Renal cortex interstitium (tissue), 15 donors: ENCODE measurements at places on chromosomes 2 and 18.

DNA sequence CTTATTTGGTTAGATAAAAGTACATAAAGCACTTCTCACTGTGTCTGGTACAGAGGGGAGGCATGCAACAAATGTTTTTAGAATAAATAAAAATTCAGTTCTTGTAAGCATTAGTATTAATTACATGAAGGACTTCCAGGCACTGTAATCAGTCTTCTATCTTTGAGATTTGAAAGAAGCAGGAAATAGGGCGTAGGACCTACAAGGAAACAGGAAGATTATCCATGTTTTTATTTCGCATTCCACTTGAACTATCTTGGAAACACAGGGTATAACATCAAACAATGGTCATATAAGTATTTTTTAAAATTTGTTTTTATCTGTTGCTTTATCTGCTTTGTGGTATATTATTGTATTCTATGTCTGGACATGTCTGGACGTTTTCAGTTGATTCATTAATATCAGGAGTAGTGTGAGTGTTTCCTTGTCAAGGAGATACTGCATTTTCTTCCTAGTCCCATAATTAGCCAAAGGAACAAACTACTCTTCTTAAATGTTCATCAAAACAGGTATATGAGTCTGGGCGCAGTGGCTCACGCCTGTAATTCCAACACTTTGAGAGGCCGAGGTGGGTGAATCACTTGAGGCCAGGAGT, 32.5 kb downstream of the BMPR2 start:
- DNase-seq, result no peak

DNA sequence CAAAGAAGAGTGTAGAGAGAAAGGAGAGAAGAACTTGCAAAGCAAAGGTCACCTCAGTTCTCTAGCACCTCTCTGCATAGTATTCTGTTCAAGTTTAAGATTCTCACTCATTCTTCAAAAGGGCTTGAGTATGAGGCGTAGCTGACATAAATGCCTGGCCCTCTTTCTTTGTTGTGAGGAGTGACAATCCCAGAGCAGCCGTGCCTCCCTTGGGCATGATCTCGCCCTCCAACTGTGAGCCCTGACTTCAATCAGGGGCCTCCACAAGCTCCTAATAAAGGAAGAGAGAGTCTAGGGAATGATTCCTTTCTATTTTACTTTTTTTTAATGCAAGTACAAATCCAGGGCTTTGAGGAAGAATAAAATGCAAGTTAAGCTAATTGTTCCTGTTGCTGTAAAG, 402.7 kb downstream of the LRP1B start:
- DNase-seq, result no peak

- no peak for DNase-seq
These were observed 63.5 kb upstream of the FZD7 start for GRCh38 chr2:201969938-201970785.

DNA sequence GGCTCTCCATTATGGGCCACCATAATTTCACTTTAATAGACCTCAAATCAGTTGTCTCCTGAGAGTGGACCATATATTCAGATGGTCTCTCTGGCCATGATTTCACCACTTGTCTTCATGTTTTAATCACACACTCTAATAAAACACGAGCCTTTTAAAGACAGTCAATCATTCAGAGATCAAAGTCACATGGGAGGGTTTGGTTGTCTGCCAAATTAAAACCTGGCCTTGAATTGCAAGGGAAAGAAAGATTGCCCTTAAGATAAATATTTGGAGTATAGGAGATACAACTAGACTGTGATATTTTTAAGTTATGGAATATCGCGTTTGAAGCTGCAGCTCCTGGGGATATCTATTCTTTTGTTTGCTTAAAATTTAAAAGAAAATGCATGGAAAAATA, 377.8 kb upstream of the DDX18 start:
- DNase-seq, result no peak

- no peak for DNase-seq
These were observed 243.9 kb downstream of the PRKCE start for GRCh38 chr2:45895241-45895861.

- no peak for DNase-seq
These were observed 205 bp downstream of the TET3 start for GRCh38 chr2:73984922-73985307.

DNA sequence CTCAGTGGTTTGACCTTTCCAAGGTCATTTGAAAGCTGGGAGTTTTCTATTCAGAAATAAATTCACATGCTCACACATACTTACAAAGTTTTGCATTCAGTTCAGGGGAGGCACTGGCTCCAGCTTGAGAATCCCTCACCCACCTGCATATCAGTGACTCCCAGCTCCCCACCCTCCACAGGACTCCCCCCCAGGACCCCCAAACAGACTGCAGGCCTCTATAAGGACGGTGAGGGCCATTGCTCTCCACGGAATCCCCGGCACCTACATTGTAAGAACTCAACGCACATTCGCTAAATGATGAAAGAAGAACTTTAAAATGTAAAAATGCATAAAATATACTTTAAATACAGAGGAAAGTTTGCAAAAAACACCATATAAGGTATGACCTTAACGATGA, 97.2 kb upstream of the TEX51 start:
- no peak for DNase-seq

GRCh38 chr2:8529706-8530277, 152.1 kb upstream of the ID2 start:
- no peak for DNase-seq

- no peak for DNase-seq
These were observed 119.9 kb downstream of the OSR1 start for GRCh38 chr2:19238440-19239060.

- DNase-seq, result no peak
These were observed 367.8 kb downstream of the LRRTM1 start for GRCh38 chr2:79936715-79937114.

DNA sequence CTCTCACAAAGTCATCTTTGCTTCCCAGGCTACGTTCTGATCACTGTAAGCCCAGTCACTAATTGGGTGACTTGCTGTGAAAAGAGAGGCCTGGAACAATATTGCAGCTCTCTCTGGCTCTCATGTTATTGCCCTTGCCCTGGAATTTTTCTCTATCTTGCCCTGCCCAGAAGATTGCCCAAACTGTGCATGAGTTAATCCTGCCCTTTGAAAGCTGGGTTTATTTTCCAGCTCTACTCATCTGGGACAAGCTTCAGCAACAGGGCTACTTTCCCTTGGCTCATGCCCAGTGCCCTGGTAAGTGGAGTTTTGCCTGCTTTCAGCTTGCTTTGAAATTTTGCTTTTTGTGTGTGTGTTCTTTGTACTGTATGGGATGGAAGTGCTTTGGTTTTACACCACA, 6.9 kb upstream of the EHBP1 start:
- no peak for DNase-seq
